A673 (cell line): ENCODE measurements at places on chromosomes 12 and 14. TPM values are rescaled to one million over a fixed set of nuclear protein-coding genes. Genes with fewer than 3 reads are reported as not detected.
A peak's percentile ranks its signal among the peaks of the same experiment; 100 is the strongest.

The KCNH5 gene
- 27.9 and 31.8 TPM in 2 replicates for total RNA-seq

- peak; percentile 83 for DNase-seq
Observed at GRCh38 chr12:58916921-58917511, 3.3 kb downstream of the LRIG3 start.

DNA sequence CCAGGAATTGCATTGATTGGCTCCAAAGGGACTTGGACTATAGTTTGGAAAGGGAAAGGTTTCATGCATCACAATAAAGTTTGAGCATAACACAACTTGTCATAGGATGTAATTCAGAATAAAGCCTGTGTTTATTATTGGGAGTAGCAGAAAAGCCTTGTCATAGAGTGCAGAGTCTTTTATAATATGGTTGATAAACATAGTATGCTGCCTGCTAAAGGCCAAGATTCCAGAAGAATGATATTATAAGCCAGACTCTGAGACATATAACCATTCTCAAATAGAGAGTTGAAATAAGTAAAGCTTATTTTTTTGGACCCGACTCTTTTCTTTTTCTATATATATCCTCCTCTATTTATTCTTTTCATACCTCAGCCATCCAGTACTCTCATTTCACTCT lies 207.3 kb downstream of the LRIG3 start:
- DNase-seq, result no peak

- no peak for DNase-seq
Observed at GRCh38 chr14:104553166-104554087, 26.1 kb upstream of the C14orf180 start.

- DNase-seq, result peak; percentile 60
Observed at GRCh38 chr14:74290415-74290814, 12.3 kb downstream of the ABCD4 start.
